ENCODE measurements at places on chromosomes 12 and 14.

- peak; percentile 53 for DNase-seq
These were observed 3.5 kb downstream of the LPAR5 start for GRCh38 chr12:6632026-6632983.

- peak; percentile 90 for DNase-seq
These were observed 16.4 kb upstream of the SP7 start for GRCh38 chr12:53352331-53353256.

DNA sequence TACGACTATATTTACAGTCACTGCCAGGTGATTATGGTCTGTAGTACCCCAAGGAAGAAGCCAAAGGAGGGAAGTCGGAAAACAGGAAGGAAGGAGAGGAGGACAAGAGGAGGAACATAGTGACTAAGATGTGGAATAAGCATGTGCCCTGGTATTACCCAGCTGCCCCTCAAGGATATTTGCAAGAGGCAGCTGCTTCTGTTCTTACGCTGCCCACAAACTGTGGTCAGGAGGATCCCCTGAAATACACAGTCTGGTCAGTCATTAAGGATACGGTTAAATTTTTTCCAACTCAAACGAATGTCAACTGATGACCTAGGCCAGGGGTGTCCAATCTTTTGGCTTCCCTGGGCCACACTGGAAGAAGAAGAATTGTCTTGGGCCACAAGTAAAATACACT lies 126.5 kb downstream of the CMAS start:
- no peak for DNase-seq

GRCh38 chr14:29652571-29652970 lies 275.1 kb downstream of the PRKD1 start:
- DNase-seq, result no peak
